ENCODE measurements at places on chromosomes 2 and 18.

DNA sequence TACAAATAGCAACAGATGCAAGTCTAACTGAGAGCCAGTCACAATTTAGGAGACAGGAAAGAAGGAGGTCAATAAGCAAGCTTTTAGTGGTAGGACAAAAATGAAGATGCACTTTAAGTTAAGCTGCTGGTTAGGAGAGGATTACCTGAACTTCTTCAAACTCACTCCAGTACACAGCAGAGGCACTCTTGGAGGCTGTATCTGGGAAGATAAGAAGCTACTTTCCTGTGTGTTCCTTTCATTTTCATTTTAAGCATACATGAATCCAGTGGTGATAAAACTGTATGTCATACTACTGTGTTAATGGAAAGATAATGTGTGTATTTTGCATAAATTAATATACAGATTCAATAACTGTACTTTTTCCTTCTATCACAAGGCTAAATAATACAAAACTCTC lies 49.6 kb downstream of the HYCC2 start:
- no peak for DNase-seq

- DNase-seq = no peak
Measured at GRCh38 chr2:32865399-32866068, 81.2 kb upstream of the LTBP1 start.

DNA sequence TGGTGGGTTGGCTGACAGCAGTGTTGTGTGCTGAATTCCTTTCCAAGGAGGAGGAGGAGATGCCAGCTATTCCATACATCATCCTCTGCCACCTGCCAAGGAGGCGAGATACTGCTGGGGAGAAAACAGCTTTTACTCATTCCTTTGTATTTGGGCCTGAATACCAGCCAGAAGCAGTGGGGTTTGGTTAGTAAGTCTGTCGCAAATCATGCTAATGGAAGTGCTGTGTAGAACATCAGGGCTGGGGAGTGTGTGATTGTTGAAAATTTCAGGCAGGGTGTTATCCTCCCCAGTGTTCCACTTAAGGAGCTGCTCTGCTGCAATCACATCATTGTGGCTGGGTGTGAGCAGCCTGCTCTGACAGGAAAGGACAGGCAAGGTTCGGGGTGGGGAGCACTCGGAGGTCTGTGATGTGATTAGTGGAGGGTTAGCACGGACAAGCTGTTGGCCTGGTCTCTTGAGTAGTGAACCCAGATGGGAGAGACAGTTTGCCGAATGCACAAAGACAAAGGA lies 128.2 kb upstream of the DLX2 start:
- no peak for DNase-seq

DNA sequence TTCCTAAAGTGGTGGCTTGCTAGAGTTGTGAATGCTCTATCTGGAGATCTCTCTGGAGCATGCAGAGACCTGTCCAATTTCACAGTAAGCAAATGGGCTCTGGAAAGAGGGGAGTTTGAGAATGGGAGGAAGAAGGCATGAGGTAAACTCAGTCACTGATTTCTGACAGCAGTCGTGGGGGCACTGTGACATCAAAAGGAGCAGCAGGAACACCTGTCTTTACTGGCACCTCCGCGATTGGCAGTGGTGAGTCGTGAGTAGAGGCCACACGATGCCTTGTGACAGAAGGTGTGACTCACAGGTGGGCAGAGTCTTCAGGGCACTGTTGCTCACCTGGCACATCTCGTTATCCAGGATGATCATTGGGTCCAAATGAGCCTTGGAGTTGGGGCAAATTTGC lies 38.8 kb upstream of the CAVIN2 start:
- DNase-seq = no peak

- no peak for DNase-seq
Measured at GRCh38 chr18:74225193-74225840, 66.4 kb downstream of the CYB5A start.

Measured in T-helper 22 cell (primary cell).